ENCODE measurements at places on chromosomes 6 and 20.

DNA sequence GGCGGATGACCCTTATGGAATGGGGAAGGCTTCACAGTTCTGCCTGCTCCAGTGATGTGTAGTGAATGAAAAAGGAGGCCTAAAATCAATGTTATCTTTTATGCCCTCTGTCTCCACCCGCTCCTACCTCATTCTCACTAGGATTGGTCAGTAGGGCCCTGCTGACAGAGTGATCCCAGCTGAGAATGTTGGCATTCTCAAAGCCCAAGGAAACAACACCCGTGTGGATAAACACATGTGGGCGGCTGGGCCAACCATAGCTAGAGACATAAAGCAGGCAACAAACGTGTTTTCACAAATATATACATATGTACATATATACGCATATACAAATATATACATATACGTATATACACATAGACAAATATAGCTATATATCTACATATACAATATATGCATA lies 4.5 kb downstream of the RIPK1 start:
- no peak for DNase-seq

- no peak for DNase-seq
Observed at GRCh38 chr20:38119446-38119845, 45.6 kb downstream of the TGM2 start.

- no peak for DNase-seq
Observed at GRCh38 chr6:155387481-155387880, 68.2 kb downstream of the NOX3 start.

- no peak for DNase-seq
Observed at GRCh38 chr6:95879856-95880255, 135.9 kb upstream of the FUT9 start.

DNA sequence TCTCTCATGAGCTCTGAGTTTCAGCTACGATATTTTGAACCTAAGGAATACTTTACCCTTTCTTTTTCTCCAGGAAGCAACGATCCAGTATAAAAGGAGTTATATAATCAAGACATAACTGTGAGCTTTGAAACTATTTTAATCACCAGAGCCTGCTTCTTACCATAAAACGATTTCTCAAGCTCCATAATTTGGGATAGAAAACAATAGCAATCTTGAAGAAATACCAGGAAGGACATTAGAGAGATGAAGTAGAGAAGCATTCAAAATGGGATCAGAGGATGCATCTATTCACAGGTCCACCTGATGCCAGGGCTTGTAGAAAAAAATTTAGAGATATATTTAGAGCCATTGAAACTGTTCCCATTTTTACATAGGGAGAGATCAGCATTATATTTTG lies 135.9 kb downstream of the FUT9 start:
- no peak for DNase-seq
